ENCODE measurements at places on chromosomes 7 and 10. TPM values are rescaled to one million over a fixed set of nuclear protein-coding genes. Genes with fewer than 3 reads are reported as not detected.

- DNase-seq, result no peak
Measured at GRCh38 chr10:114420811-114421485, 16.6 kb upstream of the AFAP1L2 start.

The LLCFC1 gene
- total RNA-seq, result not detected

- no peak for DNase-seq
Measured at GRCh38 chr10:128922172-128922571, 544.9 kb upstream of the MGMT start.

GRCh38 chr7:120658516-120658915, 199.4 kb downstream of the TSPAN12 start:
- DNase-seq, result no peak

The ZNF25 gene
- total RNA-seq, result 8.6 TPM

DNA sequence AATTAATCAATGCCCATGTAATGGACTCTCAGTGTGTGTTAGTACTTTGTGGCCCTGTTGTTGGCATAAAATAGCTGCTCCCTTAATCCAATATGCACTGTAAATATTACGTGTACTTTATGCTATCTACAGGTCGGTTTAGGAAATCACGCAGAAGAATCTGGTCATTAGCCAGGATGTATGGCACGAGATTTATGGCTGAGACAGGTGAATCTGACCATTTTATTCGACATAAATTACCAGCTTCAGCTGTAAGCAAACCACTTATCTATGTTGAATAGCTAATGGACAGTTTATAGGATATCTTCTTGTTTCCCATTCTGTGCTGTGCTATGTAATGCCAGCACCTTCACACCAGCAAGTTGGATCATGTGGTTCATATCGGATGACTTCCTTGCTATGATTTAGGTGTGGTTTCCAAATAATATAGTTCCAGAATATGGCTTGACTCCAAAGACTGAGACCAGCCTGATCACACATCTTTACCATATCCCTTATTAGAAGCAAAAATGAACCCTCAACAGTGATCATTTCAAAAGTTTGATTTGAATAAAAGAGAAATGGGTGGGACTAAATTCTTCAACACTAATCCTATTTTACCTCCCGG, 301.4 kb downstream of the AHR start:
- no peak for DNase-seq

GRCh38 chr7:30789334-30789711, 18.1 kb downstream of the MINDY4 start:
- no peak for DNase-seq

DNA sequence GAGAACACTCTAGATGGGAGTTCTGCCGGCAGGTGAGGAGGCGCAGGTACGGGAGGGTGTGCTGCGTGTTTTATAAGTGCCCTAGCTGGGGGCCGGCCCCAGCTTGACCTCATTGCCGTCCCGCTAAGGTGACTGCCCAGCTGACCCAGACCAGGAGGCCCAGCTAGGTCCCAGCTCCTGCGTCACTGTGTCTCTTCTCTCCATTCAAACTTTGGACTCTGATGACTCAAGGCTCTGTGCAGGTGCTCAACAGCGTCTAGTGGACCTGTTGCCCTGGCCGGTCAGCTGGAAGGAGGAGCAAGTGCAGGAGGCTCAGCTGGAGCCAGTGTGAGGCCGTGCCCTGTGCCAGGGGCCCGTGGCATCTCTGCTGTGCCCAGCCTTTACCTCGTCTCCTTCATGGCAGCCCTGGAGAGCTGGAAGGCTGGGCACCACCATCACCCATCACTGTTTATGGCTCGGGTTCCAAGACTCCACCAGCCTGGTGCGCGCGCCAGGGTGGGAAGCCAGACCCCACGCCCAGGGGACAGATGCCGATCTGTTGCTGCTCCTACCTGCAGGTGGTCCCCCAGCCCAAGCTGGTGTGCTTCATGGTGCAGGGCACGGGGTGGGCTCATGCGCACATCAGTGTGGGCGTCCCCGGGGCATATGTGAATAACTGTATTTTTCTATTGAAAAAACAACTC, 14.6 kb downstream of the LHPP start:
- DNase-seq, result no peak

The TMEM176B gene
- 103 TPM for total RNA-seq

GRCh38 chr10:74150204-74150989, at the start of gene AP3M1:
Gene AP3M1, minus strand, starts transcription at chr10:74150828. Its CDS starts 12,449 bp downstream, at chr10:74138379.
- DNase-seq, result peak; percentile 96

GRCh38 chr7:101235050-101235449, 2.6 kb downstream of the CLDN15 start:
- DNase-seq, result no peak

The WDFY4 gene
- total RNA-seq, result 88.6 TPM

DNA sequence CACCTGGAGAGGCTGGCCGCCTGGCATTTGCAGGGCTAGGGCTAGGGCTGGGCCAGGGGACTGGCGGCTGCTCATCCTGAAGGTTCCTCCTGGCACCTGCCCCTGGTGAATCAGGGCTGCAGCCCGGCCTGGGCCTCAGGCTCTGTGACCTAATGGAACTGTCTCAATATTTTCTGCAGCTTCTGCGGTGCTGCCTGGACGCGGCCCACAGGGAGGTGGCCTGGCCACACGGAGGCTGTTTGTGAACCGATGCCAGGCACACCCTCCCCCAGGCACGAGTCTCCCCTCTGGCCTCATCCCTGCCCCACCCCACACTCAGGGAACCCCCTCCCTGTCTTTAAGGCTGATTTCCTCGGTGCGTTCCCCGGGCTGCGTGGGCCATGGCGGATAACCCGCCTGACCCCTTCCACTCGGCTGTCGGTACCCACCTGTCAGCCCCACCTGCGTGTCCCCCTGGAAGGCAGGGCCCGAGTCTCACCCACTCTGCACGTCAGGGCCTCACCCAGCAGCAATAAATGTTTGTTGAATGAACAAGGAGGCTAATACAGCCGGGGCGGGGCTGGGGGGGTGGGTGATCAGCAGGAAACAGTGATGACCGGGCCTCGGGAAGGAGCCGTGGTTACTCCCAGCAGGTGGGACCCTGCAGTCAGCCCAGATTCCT, 54.5 kb upstream of the DNAJB6 start:
- peak; percentile 52 for DNase-seq

GRCh38 chr10:79490400-79491142, 21.8 kb upstream of the EIF5AL1 start:
- no peak for DNase-seq

The GJD4 gene
- total RNA-seq, result not detected

The GPR15LG gene
- not detected for total RNA-seq

GRCh38 chr10:78260141-78260540, 226.5 kb downstream of the RPS24 start:
- peak; percentile 28 for DNase-seq

- no peak for DNase-seq
Measured at GRCh38 chr10:49313501-49314070, 14.6 kb downstream of the C10orf71 start.

- DNase-seq, result peak; percentile 57
Measured at GRCh38 chr10:1214071-1214675, 158.0 kb downstream of the WDR37 start.

DNA sequence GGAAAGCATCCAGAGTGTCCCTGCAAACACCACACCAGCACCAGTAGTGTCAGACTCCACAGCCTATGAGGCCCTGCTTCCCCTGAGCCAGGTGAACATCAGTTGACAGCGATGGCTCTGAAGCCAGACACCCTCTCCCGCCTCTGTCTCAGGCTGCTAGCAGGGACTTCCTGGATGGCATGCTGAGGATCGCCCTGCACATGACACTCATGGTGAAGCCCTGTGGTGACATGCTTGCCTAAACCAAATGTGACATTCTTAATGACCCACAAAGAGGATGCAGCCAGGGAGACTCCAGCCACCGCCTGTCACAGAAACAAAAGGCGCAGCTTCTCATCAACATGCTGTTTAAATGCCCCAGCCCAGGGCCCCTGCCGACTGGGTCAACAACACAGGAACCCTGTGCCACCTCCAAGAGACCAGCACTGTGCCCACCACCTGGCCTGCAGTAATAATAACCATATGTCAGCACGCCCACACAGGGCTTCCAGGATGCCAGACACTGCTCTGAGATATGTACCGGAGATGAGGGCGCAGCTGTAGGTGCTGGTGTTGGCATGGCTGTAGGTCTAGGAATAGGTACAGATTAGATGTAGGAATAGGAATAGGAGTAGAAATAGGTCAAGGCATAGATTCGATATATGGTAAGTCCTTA, 81.3 kb downstream of the GRID1 start:
- DNase-seq, result peak; percentile 47

DNA sequence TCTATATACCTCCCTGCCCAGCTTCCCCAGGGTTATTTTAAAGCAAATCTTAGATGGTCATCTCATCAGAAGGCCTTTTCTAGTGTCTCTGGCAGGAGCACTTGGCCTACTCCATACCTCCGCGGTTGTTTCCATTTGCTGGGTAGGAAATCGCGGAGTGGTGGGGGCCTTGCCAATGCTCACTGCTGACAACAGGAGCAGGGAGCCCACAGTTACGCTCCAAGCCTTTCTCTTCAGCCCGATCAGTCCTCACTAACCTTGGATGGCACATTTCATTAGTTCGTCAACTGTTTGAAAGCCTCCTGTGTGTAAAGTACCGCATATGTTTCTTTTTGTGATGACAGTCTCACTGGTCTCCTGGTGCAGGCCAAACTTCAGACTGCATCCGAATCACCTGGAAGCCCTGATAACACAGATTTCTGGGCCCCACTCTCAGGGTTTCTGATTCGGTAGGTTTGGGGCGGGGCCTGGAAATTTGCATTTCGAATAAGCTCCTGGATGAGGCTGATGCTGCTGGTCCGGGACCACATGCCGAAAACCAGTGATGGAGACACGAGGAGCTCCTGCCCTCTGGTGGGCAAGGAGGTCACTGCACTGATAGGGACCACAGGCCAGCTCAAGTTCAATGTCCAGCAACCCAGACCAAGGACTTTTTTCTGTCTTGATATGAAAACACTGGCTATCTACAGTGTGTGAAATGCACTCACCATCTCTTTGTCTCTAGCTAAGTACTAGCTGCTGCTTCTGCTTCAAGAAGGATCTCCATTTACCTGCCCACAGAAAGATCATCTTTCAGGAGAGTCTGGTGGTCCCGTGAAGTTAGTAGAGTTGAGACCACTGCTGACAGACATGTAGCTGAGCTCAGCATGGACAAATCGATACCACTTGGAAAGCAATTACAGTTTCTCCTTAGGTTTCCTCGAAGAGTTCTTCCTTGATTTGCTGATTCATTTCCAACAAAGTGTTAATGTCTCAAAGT, 14.0 kb downstream of the LRGUK start:
- peak; percentile 82 for DNase-seq

The CUZD1 gene
- 1.4 TPM for total RNA-seq

GRCh38 chr10:52751337-52751736, 21.2 kb downstream of the MBL2 start:
- no peak for DNase-seq

GRCh38 chr7:155935005-155935557, 122.8 kb upstream of the SHH start:
- DNase-seq, result no peak

- peak; percentile 97 for DNase-seq
Measured at GRCh38 chr7:128940494-128941322, 3.0 kb downstream of the IRF5 start.

- DNase-seq, result peak; percentile 25
Measured at GRCh38 chr10:72240371-72240770, 24.3 kb upstream of the ASCC1 start.

The NCAPG2 gene
- 18.0 TPM for total RNA-seq

DNA sequence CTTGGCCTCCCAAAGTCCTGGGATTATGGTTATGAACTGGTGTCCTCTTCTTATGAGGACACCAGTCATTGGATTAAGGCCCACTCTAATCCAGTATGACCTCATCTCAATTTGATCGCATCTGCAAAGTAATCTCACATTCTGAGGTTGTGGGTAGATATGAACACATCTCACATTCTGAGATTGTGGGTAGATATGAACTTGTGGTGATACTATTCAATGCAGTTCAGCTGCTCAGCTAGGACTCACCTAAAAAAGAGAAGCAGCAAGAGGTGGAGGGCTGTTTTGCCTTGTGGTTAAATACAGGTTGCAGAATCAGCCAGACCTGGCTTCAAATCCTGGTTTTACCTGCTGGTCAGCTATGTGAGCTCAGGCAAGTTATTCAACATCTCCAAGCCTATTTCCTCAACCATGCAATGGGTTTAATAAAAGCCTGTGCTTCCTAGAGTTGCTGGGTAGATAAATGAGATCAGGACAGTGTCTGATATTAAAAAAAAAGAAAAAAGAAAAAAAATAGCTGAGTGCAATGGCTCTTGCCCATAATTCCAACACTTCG, 8.5 kb upstream of the BAG3 start:
- DNase-seq, result no peak

GRCh38 chr7:18053177-18053928, 25.7 kb upstream of the PRPS1L1 start:
- no peak for DNase-seq

The CRTAC1 gene
- not detected for total RNA-seq

- no peak for DNase-seq
Measured at GRCh38 chr7:36276428-36277248, 113.0 kb upstream of the ANLN start.

DNA sequence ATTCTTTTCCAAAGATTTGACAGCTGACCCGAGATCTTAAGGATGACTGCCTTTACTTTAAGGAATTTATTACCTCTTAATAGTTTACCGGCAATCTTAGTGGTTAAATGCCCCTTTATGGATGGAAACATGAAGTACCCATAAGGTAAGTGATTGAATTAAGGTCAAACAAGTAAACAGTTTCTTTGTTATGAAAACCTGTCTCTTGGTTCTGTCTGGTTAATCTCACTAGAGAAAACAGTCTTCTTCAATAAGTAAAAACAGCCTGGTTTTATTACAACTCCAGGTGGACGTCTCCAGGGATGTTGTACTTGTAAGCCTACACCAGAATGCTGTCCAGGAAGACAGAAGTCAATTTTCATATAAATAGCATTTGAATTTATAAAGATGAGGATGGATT, 161.8 kb upstream of the MTPN start:
- DNase-seq, result no peak

The ZNF487 gene
- 5.8 TPM for total RNA-seq

The MYPN gene
- not detected for total RNA-seq

The C10orf53 gene
- not detected for total RNA-seq

- no peak for DNase-seq
Measured at GRCh38 chr10:60714233-60714632, 64.0 kb upstream of the CDK1 start.

The PDE6C gene
- not detected for total RNA-seq

The UBE2H gene
- total RNA-seq, result 71.5 TPM

Measured in spleen (tissue), 13 donors.